ENCODE measurements at places on chromosomes 12 and 14.

GRCh38 chr14:99648027-99648784 is 3.3 kb downstream of the HHIPL1 start:
- DNase-seq: no peak

GRCh38 chr14:29102996-29103395 is 336.4 kb downstream of the FOXG1 start:
- no peak for DNase-seq

- DNase-seq: no peak
Observed at GRCh38 chr12:122749569-122750332, 2.9 kb upstream of the DENR start.

DNA sequence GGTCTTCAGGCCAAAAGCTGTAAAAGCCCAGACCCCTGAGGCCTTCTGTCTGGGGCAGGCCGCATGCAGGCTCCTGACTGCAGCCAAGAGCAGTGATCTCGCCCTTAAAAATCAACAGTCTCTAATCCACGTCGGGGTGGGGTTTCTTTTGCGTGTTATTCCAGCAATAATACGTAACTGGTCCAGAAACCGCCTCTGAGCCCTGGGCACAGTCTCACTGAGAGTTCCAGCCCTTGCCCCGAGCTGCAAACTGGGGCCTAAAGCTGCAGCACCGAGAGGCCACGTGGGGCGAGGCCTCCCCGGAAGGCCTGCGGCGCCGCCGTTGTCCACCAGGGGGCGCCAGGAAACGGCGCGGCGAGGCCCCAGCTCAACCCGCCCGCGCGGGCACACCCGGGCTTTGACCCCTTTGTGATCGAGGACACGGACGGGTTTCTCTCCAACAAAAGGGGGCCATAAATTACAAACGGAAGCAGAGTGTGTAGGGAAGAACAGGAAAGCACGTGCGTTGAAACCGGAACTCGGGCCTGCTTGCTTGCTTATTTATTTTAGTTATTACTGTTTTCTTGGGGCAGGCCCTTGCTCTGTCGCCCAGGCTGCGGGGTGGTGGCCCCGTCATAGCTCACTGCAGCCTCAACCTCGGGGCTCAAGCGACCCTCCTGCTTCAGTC is 87.2 kb downstream of the NINJ2 start:
- peak; percentile 88 for DNase-seq

DNA sequence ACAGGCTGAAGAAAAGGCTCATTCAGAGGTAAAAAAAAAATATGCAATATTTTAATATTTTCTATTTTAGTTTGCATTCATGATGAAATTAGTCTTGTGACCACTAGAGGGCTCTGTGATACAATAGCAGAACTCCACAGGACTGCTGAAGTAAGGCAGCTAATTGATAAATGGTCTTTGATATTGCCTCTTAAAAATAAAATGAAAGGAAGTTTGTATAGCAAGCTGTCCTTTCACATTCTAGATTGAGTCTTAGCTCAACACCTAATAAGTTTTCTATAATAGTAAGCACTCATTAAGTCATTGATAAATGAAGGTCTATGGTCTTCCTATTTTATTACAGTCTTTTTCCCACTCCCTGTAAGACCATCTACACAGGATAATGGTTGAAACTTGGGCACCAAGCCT is 315.7 kb downstream of the NAV3 start:
- no peak for DNase-seq

DNA sequence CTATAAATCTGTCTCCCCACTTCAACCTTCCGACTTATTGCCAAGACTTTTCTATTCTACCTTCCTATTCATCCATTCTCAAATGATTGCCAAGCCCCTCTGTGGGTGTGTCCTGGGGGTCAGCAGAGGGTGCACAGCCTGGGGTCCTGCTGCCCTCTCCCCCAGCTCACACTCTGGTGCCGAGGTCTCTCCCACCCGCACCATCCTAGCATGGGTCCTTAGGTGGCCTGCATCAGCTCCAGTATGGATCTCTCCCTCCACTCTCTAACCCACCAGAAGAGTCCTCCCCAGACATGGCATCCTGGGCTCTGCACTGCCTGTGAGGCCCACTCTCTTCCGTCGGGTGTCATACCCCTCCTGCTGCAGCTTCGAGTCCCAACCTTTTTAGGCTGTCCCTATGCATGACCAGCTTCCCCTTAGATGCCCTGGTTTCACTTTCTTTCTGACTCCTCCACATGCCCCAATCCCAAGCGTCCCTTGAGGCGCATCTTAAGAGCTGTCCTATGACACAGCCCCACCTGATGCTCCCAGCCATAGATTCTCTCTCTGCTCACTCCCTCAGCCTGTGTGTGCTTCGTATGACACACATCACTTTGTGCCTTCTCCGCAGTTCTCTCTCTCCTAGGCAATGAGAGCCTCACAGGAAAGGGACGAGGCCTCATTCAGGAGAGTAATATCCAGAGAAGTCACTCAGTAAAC is 43.9 kb downstream of the GIT2 start:
- DNase-seq: no peak

DNA sequence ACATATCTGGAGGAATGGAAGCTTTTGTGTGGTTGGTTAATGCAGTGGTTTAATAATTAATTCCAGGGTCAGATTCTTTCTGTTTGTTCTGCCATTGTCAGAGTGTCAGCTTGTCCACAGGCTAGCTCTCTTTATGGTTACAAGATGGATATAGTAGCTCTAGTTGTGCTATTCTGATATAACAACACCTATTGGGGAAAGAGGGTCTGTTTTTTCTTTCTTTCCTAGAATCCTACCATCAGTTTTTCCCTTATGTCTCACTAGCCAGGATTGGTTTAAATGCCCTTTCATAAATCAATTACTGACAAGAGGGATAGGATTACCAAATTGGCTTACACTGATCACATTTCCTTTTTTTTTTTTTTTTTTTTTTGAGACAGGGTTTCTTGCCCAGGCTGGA is 27.8 kb downstream of the CNOT2 start:
- no peak for DNase-seq

DNA sequence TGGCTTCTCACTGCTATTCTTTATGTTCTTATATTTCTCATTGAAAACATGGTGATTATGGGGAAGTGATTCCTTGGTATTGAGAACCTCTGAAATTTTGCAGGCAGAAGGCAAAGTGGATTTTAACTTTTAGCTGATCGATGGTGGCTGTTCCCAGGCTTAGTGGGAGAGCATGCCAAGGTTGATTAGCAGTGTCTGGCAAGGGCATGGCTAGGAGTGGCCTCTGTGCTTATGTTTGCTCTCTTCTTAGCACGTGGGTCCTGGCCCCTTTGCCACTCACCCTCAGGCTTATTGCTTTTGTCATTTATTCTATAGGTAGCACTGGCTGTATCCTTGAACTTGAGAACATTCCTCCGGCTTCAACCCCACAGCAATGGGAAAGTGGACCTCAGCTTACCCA is 2.1 kb downstream of the MVK start:
- DNase-seq: no peak

GRCh38 chr12:64001439-64001838 is 156.9 kb downstream of the SRGAP1 start:
- DNase-seq: no peak

DNA sequence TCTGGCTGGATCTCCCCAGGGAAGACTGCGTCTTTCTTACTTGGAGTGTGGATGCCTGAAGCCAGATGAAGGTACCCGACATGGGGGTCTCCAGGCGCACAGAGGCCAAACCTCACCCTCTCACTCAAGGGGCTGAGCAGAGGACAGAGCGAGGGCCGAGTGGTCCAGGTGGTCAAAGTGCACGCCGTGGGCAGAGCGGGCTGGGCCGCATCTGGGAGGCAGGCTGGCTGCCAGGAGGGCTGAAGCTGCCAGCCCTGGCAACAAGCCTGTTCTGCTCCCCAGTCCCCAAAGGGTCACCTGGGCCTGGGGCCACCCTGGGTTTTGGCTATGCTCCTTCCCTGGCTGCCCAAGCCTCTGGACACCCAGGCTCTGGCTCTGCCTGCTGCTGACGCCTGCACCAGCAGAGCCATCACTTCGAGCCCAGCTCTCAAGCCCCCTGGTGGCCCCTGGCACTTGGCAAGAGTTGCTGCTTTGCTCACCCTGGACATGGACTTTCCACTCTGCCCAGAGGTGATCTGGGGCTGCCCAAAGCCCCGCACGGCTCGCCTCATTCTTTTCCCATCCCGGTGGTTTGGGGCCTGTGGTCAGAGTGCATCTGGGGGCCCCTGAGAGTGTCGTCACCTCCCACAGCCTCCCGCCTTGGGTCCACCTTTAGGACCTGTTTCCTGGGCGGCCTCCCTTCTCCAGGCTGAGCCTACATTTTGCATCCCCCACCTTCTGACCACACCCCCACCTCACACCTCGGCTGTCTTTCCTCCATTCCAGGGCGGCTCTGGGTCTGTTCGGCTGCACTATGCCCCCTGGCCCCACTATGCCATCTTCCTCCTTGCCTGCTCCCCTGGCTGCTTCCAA is 2.8 kb downstream of the ADSS1 start:
- DNase-seq: no peak

GRCh38 chr14:103402695-103403094 is 17.5 kb downstream of the MARK3 start:
- DNase-seq: no peak

DNA sequence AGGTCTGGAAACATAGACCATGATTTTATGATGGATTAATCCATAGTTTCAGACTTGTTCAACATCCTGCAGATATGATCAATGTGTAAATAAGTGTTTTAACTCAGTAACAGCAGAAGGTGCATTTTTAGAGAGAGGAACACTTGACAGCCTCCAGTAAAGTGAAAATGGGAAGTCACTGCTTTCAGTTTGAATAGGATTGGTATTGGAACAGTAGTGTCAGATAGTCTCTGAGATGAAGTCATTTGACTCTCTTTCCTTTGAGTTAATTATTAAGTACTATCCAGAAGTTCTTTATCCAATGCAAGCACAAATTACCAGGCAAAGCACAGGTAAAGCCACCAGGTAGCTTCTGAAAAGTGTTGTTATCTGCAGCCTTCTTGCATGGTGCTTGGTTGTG is 14.5 kb upstream of the NAV3 start:
- DNase-seq: no peak

DNA sequence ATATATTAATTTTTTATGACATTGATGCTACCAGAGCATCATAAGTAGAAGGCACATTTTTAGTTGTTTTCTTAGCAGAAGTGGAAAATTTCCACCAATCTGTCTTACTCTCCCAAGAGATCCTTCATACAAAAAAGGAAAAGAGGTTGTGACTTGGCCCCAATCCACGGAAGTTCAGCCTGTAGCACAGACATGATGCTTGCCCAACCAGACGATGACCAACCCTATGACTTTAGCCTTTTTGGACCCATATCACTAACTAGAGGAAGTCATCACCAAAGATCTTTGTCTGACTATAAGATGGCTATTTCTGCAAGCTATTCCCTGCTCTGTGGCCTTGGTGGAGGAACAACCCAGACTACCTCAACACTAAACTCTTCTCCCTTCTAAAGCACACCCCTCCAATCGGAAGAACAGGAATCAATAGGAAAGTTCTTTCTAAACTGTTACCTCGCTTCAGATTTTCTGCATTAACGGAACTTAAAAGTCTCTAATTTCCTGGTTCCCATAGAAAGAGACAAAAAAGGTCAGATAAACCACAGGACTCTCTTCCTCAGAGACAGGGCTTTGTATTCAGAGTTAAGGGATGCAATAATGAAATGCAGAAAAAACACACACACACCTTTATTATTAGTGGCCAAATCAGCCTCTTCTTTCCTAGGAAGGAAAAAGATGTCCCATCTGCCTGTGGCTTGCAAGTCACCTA is 4.1 kb upstream of the RHOJ start:
- DNase-seq: no peak

- no peak for DNase-seq
Observed at GRCh38 chr12:92108651-92109050, 37.0 kb downstream of the BTG1 start.

- DNase-seq: peak; percentile 70
Observed at GRCh38 chr14:68627868-68628604, 164.8 kb downstream of the ZFP36L1 start.

- DNase-seq: no peak
Observed at GRCh38 chr14:62616668-62617067, 428.6 kb downstream of the KCNH5 start.

DNA sequence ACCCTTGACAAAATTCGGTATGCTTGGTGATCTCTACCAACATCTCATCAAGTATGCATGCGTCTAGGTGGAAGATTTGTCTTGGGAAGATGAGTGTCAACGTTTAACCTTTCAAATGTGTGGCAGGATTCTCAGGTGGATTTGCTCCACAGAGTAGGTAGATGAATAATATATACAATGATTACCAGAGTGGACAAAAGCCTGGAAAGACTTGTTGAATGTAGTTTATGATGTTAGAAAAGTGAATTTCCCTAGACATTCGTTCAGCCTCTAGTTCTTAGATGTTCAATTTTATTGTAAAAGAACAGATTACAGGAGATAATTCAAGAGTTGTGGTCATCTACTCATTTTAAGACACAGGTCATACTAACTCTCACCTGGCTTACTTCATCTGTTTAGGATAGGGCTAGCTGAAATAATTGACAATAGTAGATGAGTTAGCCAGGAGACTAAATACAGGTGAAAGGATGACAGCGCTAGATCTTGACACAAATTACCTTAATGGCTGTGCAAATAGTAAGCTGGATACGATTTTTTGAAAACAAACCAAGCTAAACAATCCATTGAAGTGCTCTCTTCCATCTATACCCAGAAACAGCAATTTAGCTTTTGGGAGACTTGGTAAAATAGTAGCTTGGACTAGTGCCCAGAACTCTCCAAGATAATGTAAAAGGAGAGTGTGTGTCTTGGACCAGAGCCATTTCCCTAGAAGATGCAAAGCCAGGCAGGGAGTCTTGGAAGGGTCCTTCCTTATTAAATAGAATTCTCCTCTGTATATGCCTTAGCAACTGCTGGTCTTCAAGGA is 168.0 kb downstream of the DACT1 start:
- DNase-seq: no peak

DNA sequence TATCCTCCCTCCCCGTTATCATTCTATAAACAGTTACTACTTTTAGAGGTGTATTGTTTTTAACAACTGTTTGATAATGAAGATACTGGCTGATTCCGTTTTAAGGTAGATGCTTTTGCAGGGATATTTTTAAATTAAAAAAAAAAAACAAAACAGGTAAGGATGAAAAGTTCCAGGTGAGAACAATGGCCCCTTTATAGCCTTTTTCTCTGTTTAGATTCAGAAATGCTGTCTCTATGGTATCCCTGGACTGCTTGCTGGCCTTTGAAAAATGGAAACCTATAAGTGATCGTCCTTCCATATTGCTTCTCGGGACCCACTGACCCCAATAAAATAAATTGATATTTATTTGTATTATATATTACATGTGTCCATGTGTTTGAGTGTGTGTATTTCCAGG is 23.2 kb upstream of the ANO6 start:
- DNase-seq: no peak

- no peak for DNase-seq
Observed at GRCh38 chr14:76870166-76870565, 44.0 kb downstream of the LRRC74A start.

- no peak for DNase-seq
Observed at GRCh38 chr12:18706798-18707197, 31.0 kb downstream of the PLCZ1 start.
